Activated CD4-positive, alpha-beta T cell treated with anti-CD3 and anti-CD28 coated beads for 4 hours (primary cell): ENCODE measurements at places on chromosomes 16 and 17.

DNA sequence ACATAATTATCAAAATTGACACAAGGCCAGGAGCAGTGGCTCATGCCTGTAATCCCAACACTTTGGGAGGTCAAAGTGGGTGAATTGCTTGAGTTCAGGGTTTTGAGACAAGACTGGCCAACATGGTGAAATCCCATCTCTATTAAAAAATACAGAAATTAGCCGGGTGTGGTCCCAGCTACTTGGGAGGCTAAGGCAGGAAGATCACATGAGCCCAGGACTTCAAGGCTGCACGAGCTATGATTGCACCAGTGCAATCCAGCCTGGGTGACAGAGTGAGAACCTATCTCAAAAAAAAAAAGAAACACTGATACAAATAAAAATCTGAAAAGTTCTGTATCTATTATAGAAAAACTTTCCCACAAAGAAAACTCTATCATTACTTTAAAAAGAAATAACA lies 15.5 kb downstream of the MYH10 start:
- no peak for DNase-seq

DNA sequence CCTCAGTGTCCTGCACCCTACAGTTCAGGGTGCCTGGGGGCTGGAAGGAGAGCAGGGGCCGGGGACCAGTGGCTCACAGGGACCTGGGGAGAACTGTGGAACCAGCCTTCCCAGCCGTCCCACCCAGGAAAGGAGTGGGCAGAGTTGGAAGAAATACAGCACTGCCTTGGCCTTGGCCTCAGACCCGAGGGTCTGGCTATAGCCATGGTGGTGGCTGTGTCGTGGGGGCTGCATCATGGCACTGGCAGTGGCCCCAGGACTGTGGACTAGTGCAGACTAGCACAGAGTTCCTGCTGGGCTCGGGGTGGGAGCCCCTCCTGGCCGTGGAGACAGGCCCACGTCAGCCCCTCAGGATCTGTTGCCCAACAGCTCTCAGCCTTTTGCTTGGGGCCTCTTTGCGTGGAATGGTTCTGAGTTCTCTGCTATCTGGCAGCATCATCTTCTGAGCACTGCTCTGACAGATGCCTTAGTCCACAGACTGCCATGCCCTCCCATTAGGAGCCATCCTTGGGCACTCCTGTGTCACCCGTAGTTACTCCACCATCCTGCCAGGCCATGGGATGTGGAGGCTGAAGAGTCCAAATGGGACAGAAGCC lies 12.6 kb upstream of the DNASE1 start:
- DNase-seq = no peak

DNA sequence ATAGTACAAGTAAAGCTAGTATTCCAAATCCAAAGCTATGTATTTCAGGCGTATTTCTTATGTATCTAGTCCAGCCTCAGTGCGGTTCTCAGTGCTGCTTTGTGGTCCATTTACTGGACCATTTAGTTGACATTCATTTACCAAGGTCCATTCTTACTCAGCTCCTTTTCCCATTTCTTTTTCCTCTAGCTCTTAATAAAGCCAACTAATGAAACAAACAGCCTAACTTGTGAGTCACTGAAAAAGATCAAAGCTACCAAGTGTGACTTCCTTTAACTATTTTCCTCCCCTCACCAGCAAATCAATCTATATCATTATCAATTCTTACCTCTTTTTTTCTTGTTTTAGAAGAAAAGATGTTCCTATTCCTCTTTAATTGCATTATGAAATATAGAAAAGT lies 64.0 kb downstream of the CYB561 start:
- DNase-seq = no peak

DNA sequence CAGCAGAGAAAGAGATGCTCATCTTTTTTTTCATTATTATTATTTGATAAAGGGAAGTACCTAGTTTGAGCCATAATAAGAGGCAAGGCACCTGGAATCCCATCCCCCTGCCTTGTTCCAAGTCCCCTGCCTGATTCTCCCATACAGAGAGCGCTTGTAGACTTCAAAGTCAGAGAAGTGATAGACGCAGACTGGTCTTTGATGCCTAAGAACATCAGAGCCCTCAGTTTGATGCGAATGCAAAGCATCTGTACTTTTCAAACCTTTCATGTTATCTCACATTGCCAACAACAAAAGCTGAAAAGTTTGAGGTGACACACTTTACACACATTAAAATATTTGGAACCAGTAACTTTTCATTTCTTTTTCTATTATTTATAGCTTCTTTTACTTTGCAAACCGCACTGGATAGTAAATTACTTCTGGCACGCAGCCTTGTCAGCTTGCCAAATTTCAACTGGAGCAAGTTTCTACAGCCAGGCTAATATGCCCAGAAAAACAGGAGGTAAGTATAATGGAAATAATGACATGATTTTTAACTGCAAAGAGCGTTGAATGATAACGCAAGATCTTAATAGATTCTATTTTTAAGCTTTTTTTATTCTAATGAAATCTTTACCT lies 5.9 kb upstream of the UTP6 start:
- DNase-seq = no peak

DNA sequence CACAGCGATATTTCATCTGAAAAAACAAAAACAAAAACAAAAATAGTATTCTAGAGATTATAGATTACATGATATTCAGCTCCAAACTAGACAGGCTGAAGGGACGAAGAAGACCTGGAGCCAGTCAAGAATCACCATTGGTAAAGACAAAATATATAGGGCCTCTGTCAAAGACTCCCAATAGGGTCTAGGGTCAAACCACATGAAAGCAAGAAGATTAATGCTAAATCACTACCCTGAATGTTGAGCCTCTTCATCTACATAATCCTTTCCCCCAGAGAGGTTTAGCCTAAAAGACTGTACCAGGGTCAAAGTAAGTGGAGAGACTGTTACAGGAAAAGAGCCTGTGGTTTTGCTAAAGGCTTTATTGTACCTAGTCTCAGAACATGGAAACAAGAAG lies 10.8 kb upstream of the NME1 start:
- DNase-seq = no peak

GRCh38 chr16:25080420-25081131 lies 31.0 kb upstream of the LCMT1 start:
- DNase-seq = no peak
